ENCODE measurements at places on chromosomes 3 and 15.

GRCh38 chr15:68765602-68766368, 54.9 kb downstream of the ANP32A start:
- DNase-seq: no peak

GRCh38 chr3:180063783-180064182, 27.0 kb upstream of the PEX5L start:
- no peak for DNase-seq

DNA sequence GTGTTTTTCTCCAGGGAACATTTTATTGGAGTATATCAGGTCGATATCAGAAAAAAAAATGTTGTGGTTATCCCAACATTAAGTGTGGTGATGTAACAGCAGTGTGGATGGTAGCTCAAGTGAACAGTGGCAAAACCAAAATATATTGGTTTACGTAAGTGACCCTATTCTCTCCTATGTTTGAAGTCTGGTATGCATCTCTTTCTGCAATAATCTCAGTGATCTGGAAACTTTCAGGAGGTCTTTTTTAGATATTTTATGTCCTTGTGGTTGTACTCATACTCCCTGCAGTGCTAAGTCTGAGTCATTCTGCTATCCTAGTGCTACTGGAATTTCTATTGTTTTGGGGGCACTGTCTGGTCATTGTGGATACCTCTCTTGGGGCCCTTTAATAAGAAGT, 137.9 kb downstream of the SNRPN start:
- no peak for DNase-seq

DNA sequence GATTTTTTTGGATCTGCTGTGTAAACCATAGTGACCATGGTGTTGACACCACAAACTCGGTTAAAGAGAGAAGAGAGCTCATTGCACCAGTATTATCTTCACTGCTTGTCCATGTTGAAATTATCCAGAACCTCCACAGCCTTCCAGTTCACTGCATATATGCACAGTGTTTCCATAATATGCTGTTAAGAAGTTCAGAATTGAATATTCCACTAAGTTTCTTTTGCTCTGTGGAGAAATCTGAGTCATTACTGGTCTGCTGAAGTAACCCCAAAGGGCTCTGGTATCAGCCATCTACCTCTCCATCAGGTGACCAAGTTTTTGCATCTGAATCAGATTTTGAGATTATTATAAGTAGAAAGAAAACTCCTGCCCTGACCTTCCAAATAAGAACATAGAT, 143.5 kb downstream of the LRRC3B start:
- DNase-seq: no peak

- no peak for DNase-seq
Measured at GRCh38 chr15:92655178-92655995, at the start of gene FAM174B. Gene FAM174B, minus strand, starts transcription at chr15:92655775.

- no peak for DNase-seq
Measured at GRCh38 chr3:149319750-149320149, 13.7 kb downstream of the TM4SF18 start.

GRCh38 chr15:67100801-67101581, 35.6 kb downstream of the SMAD3 start:
- no peak for DNase-seq

DNA sequence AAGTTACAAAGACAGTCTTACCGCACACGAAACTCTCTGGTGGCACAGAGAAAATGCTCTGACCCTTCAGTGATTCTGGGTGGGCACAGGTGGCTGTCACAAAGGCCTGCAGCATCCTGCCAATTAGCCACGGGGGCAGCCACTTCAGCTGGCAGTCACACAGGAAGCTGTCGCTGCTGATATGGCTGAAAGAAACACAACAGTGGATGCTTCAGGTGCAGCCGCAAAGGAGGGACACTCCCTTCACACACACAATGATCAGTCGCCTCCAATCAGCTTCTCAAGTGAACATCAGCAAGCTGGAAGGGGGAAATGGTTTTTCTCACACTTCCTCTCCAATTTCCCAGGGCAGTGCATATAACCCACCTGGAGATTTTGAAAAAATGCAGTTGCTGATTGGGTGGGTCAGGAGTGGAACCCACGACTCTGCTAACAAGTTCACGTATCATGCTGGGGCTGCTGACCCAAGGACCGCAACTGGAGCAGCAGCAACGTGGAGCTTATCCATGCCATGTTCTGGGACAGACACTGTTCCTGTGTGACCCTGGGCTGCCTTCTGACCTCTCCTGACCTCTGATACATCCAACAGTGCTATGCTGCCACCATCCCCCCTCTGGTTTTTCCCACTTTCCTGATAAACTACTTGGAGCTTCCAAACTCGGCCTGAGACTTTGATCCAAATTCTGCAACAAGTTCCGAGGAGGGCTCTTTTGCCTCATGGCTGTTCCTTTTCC, 106.6 kb downstream of the LRIG1 start:
- no peak for DNase-seq

DNA sequence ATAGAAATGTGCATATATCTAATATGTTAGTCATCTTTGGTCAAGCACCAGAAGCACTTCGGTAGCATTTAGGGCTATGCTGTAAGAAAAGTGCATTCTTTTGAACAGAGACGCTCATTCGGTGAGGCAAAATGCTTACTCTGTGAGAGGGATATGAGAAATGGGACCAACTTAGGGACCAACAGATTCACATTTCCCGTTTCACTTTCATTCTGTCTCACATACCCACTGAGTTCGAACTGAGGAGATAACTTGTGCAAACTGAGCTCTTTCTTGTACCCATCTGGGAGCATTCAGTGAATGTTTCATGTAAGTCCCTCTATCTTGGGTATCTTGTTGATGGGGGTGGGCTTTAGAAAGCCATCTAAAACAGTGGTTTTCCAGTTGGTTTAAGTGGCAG, 135.3 kb downstream of the FEZF2 start:
- DNase-seq: no peak

DNA sequence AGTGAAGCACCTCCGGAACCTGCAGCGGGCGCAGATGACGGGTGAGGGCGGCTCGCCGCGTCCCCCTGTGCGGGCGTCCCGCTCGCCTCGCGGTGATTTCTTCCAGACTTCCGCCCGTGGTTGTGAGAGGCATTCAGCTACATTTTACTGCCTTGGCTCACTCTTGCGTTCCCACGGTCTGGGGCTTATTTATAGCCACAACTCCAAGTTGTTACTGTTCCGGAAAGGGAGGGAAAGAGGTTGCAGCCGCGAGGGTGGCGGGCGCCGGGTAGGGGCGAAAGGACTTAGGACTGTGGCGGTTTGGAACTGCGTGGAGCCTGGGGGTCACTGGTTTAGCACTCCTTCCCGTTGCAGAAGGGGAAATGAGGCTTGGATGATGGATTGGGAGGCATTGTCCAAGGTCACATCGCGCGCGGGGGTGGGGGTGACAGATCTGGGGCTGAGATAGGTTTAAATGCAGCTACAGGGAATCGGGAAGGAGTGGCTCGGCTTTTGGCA, 1.1 kb downstream of the HES1 start:
- DNase-seq: no peak

DNA sequence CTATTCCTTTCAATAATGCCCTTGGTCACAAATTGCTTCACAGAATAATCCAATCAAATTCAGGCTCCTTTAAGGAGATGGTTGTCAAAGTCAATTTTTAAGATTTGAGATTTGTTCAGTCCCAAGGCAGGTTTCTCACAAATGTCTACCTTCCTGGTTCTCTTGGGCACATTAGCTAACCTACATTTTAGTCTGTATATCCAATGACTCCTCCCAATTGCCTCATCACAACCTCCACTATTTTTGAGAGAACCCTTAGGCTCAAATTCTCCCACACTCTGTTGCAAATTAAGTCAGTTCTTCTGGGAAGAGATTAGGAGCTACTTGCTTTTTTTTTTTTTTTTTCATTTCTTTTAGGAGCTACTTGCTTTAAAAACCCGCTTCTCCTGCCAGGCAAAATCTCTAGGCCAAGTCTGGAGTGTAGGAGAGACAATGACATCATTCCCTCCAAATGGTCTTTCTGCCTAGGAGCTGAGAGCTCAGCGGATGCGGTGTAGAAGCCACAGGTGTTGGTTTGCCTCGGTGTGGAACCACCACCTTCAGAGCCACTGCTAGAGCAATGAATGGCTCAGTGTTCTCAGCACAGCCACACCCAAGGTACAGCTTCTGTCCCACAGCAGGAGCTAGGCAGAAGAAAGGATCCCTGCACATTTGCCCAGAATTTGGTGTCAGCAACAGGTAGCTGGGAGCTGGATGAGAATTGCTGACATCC, 10.0 kb upstream of the INO80 start:
- no peak for DNase-seq

DNA sequence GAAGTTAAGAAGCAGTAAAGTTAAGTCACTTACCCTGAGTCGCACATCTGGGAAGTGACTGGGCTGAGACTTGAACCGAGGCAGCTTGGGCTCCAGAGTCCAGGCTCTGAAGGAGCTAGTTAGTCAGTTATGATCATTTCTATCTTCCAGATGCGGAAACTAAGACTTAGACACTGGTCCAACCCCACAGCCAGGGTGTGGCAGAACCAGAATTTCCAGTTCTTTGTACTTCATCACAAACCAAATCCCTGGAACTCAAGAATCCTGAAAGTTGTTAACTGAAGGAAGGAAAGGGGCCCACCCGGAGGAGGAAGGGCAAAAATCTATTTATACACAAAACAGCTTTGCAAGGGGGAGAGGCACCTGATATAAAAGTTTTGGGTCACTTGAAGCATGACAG, 389.9 kb downstream of the SHQ1 start:
- no peak for DNase-seq

DNA sequence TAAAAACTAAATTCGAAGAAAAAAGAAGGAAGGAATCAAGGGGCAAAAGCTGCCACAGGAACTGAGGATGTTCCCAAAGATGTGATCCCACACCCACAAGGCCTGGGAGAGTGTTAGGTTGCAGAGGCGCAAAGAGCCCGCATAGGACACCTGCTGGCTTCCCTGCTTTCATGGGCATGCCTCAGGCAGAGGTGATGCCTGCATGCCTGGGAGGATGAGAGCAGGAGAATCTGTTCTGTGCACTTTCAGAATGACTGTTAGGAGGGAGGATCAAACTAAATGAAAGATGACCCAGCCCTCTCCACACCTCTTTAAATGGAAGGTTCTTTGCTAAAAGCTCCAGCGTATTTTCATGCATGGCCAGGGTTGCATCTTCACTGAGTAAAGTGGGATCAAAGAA, 162.4 kb downstream of the PLCL2 start:
- DNase-seq: no peak

DNA sequence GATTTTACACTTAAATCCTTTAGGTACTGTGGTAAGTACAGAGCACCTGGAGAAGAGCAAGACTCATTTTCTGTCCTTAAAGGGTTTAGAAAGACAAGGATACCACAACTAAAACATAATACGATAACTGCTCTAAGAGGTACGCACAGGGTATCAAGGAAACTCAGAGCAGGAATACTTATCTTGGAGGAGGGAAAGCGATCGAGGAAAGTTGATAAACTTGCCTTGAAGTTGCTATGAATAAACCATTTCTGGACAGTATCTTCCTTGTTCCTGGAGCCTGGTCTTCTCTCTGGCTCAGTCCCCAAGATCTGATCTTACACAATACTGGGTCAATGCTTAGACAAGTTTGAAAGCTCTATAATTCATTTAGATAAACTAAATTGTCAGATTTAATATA, 17.6 kb upstream of the GATM start:
- DNase-seq: no peak

DNA sequence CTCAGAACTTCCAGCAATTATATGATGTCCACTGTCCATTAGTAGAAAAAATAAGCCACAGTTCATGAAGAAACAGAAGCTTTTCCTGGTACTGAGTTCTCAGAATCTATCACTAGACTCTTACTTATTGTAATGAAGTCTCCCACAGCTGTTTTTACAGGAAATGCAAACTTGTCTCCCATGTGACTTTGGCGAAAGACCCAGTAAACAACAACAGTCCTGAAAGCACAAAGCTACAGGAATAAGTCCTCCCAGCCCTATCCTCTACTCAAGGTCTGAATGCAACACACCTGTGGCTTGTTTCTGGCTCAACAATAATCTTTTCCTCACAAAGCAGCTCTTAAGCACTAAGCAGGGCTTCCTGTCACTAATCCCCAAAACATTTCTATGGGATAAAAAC, 55.9 kb downstream of the EOMES start:
- DNase-seq: no peak

- DNase-seq: no peak
Measured at GRCh38 chr3:13537244-13537908, 11.5 kb upstream of the FBLN2 start.

DNA sequence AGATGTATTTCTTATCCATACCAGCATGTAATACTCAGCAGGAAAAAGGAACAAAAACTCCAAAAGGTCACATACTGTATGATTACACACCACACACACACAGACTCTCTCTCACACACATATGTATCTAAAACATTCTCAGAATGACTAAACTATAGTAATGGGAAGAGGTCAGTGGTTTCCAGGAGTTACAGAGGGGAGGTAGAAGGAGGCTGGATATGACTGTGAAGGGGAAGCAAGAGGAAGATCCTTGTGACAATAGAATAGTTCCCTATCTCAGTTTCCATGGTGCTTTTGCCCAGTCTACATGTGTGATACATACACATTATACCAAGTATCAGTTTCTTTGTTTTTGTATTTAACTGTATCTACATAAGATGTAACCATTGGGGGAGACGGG, 190.1 kb downstream of the IL5RA start:
- no peak for DNase-seq

- DNase-seq: no peak
Measured at GRCh38 chr15:28962851-28963710, 77.3 kb downstream of the APBA2 start.

DNA sequence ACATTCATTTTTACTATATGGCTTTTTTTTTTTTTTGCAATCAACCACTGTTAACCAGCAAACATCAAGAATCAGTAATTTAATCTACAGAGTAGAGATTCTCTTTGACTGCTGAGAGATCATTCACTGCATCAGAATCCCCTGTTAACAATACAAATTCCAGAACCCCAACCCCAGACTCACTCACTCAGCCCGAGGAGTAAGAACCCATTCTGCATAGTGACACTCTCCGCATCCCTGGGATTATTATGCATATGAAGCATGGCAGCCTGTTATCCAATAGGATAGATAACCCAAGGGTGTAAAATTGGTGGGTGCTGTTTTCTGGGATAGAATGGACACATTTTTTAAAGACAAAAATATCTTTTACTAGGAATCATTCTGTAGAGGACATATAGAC, 76.3 kb upstream of the CCDC39 start:
- no peak for DNase-seq

DNA sequence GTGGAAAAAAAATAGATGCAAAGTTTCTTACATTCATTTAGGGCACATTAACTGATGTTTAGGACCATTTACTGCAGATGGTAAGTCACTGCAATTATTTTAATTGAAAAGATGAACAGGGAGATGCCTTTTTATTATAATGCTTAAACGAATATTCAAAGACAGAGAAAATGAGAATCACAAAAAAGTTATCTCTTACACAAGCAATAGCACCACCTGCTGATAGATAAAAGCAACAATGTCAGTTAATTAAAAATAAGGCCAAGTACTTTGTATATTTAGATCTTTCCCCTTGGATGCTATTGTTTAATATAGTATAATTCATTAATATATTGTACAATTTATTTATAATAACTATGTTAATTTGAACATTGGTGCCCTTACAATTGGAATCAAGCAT, 55.9 kb downstream of the IFT80 start:
- no peak for DNase-seq
